ENCODE measurements at places on chromosomes 3 and 15. TPM values are rescaled to one million over a fixed set of nuclear protein-coding genes. Genes with fewer than 3 reads are reported as not detected.

Gene NPAP1
- total RNA-seq, result not detected

Gene SLC12A1
- total RNA-seq, result not detected

Gene MKRN2OS
- 0.37 TPM for total RNA-seq

- no peaks in the 10 kb centered on the region for H3K4me1 ChIP-seq
- DNase-seq, result no peak
- no peak overlapping the region for H3K4me3 ChIP-seq
These were observed 65.7 kb upstream of the MRPL3 start for GRCh38 chr3:131568460-131568859.

DNA sequence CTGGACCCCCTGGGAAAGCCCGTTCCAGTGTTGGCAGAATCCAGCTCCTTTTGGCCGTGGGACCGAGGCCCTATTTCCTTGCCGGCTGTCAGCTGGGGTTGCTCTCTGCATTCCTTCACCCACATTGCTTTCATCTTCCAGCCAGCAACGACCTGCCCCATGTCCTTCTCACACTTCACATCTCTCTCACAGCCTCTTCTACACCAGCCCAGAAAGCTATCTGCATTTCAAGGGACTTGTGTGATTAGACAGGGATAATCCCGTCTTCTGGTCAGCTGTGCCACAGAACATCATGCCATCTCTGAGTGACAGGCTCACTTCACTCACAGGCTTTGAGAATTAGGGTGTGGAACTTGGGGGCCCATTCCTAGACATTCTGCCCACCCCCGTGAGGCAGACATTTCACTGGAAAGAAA, 16.4 kb downstream of the EFCC1 start:
- no peaks in the 10 kb centered on the region for H3K4me1 ChIP-seq
- H3K4me3 ChIP-seq, result no peak overlapping the region

- H3K27ac ChIP-seq, result no peak overlapping the region
- no peak overlapping the region for H3K4me3 ChIP-seq
- no peaks in the 10 kb centered on the region for H3K36me3 ChIP-seq
- no peak for DNase-seq
- H3K4me1 ChIP-seq, result no peaks in the 10 kb centered on the region
- peaks cover 7% of the 10 kb centered on the region for H3K27me3 ChIP-seq
These were observed 707.8 kb downstream of the TUSC7 start for GRCh38 chr3:117417411-117417810.

Data from MCF 10A (cell line).